Activated CD8-positive, alpha-beta memory T cell treated with anti-CD3 and anti-CD28 coated beads for 1 hour (primary cell): ENCODE measurements at places on chromosomes 7 and 10.

DNA sequence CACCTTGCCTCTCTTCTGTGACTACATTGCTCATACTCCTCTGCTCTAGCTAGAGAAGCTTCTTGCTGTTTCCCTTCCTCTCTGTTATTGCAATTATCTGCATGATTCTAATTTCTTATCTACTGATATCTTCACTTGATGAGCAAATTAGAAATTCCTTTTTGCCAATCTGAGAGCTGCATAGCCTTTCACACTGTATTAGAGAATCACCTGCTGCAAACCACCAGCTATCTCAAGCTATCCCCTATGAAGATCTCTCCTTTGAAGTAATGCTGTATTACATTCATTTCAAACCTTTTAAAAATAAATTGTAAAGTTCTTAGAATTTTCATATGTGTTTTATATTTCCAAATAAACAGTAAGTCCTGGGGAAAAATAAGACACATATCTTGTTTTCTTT, 89.0 kb upstream of the ZNF804B start:
- DNase-seq: no peak

DNA sequence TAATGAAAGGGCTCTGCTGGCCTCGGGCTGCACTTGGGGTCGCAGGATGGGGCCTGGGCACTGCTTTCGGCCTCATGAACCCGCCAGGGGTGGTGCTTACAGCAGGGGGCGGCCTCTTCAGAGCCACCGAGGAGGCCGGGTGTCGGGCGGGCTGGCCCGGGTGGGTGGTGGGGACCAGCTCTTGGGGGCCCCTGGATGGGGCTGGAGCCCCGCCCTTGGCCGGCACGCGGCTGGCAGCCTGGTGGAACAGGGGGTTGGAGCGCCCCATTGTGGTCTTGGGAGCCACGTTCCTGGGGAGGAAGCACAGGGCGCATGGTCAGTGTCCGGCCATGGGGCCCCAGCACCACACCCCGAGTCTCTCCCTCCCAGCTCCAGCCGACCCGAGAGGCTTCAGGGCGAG, 8.8 kb downstream of the ADAM8 start:
- no peak for DNase-seq

- DNase-seq: no peak
These were observed 64.3 kb downstream of the HOXA1 start for GRCh38 chr7:27031289-27032172.

DNA sequence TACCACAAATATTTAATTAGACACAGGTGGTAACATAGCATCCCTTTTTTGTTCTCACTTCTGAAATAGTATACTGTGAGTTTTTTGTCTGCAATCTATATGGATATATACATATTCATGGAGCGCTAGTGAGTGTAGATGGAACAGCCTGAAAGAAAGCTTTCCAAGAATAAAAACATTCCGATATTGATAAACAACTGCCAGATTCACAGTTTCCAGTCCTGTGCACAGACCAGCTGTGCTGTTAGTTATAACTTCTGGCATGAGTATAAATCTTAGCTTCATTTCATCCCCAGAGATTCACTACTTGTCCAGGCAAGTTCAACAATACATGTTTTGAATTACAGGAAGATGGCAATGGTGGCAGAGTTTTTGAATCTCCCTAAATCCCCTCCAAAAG, 467.1 kb upstream of the STEAP1 start:
- DNase-seq: no peak

DNA sequence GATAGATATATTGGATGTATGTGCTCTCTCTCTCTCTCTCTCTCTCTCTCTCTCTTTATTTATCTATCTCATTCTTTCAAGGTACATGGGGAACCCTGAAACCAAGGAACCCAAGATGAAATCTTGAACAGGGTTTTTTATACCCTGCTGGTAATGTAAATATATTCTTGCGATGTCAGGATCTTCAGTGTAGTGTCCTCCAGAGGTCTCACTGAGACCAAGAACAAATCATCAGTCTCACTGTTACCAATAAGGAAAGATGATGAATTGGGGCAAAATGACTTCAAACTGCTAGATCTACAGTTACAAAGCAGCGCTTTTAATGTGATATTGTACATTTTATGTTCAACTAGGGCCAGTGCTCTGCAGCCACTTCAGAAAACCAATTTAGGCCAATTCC, 423.5 kb downstream of the ANKRD7 start:
- DNase-seq: no peak

- DNase-seq: no peak
These were observed 28.3 kb upstream of the SDK1 start for GRCh38 chr7:3272691-3273141.

- DNase-seq: no peak
These were observed 86.8 kb upstream of the RSU1 start for GRCh38 chr10:16904049-16904448.

GRCh38 chr10:91604553-91605534, 28.0 kb downstream of the PPP1R3C start:
- no peak for DNase-seq

DNA sequence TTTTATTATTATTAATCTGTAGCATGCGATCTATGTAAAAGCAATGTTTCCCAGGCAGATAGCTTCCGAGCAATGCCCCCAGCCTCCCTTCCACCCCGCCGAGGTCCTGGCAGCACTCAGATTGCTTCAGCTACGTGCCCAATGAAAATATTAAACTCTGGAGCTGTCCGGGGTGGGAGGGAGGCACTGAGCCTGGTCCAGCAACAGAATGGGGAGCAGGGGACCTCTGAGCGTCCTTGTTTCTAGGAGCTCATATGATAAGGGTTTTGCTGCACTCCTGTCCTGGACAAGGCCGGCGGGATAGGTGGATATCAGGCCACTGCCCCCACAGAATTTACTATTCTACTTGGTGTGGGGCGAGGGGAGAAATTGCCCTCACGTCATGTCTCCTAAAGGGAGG, 44.5 kb upstream of the CDK1 start:
- no peak for DNase-seq

DNA sequence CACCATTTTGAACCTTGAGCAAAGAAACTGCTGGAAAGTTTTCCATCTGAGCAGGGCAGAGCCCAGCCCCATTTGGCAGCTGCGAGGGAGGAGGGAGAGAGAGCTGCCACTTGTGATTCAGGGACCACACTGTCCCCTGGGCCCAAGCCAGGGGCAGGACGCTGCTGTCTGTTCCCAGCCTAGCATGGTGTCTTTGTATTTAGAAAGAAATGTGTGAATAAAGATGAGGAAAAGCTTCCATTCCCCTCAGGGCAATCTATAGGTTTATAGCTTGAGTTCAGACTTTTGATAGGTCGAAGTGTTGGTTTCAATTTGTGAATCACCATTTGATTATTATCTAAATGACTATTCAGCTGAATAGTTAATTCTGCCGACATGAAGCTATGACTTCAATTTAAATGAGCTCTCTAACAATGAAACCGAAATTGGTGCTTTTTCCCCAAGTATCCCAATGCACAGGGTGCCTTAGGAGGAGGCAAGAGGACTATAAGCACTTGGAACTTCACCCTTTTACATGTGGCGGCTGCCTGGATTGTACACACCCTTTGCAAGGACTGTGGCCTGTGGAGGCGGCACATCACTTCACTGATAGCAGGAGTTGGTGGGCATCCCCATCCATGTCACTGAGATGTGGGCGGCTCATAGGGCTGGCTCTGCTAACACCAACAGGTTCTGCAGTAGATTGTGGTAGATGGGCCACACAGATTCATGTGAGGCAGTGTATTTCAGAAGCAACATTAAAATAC, 223.5 kb downstream of the CCDC3 start:
- DNase-seq: no peak

- DNase-seq: no peak
These were observed 22.3 kb upstream of the FAM133B start for GRCh38 chr7:92612501-92612900.

DNA sequence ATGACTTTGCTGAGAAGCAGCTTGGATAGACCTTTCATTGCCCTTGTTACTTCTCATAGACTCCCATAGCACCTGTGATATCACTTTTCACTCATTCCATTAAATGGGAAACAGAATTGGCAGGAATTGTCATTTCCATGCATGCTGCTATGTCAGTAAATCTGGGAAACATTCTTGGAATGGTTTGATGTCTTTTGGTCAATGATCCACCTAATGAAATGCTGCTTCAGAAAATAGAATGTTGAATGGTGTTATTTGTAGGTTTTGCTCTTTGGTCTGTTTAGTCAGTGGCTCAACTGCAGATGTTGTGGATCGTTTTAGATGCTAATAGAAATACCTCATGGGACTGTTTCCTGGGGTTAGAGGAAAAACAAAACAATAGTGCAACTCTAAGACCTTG, 127.8 kb downstream of the PLPP4 start:
- DNase-seq: no peak

GRCh38 chr10:132138596-132138995, 48.2 kb upstream of the DPYSL4 start:
- DNase-seq: no peak

GRCh38 chr7:15920953-15921352, 234.5 kb upstream of the MEOX2 start:
- no peak for DNase-seq

DNA sequence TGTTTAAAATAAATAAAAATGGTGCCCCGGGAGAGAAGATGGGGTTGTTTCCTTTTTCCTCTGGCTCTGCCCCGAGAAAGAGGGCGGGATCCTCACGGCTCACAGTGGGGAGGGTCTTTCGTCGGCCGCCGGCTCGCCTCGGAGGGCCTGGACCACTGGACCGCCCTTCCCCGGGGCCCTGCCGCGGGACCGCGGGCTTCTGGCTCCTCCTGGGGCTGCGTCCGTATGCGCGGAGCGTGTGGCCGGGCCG, 3.5 kb upstream of the IGF2BP3 start:
- DNase-seq: no peak

DNA sequence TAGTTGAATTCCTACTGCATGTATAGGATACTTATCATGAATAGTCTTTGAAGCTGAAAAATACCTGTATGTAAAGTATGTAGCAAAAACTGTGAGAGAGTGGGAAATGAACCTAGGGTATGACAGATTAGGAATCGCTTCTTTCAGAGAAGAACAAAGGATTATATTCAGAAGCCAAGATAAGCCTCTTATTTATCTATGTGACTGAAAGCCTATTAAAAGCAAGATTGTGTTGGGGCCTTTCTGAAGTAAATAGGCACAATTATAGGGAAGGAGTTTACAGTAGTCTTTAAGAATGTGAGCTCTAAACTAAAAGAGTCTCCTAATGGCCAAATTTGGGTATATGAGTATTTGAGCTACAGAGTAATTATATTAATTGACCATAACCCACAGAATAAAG, 102.1 kb downstream of the MTERF1 start:
- no peak for DNase-seq

DNA sequence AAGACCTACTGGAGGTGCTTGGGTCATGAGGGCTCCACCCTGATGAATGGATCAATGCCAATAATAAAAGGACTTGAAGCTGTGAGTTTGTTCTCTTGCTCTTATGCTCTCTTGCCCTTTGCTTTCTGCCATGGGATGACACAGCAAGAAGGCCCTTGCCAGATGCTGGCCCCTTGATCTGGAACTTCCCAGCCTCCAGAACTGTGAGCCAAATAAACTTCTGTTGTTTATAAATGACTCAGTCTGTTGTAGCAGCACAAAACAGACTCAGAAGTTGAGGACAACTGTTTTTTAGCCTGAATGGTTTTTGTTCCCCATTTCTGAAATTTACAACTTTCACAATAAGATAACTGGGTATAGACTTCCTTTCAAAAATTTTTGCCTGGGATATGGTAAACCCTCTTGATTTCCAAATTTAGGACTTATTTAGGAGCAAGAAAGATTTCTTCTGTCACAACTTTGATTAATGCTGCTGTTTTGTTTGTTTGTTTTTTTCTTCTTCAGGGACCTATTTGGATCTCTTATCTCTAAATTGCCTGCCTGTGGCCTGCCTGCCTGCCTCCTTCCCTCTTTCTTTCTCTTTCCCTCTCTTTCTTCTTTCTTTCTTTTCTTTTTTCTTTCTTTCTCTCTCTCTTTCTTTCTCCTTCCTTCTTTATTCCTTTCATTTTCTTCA, 12.1 kb downstream of the ENTPD1 start:
- no peak for DNase-seq

DNA sequence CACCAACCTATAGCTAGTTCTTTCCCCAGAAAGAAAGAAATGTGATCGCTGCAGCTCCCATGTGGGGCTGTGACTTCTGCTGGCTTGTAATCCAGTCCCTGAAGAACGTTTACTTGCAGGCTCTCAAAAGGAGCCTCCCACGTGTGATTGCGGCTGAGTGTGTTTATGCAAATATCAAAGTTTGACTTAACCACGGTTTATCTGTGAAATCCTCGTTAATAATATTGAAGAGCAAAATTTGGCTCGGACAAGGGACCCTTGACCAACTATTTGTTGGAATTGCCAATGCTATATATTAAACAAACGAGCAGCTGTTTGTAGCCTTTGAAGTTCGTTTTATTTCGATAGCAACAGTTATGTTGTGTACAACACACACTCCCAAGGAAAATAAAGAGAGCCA, 470.1 kb upstream of the NRP1 start:
- no peak for DNase-seq

GRCh38 chr10:123583639-123584418, 82.3 kb upstream of the GPR26 start:
- no peak for DNase-seq

DNA sequence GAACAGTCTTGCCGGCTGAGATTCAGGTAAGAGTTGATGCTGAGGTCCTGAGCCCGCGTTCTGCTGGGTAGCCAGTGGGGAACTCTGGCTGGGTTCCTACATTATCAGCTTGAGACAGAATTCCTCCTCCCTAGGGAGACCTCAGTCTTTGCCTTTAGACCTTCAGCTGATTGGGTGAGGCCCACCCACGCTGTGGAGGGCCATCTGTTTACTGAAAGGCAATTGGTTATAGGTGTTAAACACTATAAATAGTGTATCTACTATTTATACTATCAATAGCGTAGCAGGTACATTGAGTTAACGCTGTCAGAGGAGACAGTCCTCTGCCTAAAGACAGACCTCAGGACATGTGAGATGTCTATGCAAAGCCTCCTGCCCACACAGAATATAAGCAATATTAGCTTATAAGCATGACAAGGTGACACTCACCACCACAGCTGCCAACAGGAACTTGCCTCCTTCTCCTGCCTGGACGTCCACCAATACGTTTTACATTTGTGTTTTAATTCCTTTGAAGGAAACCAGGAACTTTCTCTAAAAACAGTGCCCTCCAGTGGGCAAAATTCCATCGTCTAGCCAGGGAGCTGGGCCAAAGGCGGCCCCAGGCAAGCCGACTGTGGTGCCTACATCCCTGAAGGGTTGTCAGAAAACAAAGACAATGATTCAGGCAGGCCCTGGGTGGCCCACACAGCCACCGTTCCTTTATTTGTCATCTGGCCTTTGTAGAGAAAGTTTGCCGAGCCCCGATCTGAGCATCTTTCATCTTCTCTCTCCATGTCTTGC, 58.8 kb downstream of the INSIG1 start:
- DNase-seq: no peak
